ENCODE measurements at places on chromosomes 12 and 14.

- no peak for DNase-seq
Measured at GRCh38 chr12:124326871-124327270, 32.0 kb downstream of the RFLNA start.

DNA sequence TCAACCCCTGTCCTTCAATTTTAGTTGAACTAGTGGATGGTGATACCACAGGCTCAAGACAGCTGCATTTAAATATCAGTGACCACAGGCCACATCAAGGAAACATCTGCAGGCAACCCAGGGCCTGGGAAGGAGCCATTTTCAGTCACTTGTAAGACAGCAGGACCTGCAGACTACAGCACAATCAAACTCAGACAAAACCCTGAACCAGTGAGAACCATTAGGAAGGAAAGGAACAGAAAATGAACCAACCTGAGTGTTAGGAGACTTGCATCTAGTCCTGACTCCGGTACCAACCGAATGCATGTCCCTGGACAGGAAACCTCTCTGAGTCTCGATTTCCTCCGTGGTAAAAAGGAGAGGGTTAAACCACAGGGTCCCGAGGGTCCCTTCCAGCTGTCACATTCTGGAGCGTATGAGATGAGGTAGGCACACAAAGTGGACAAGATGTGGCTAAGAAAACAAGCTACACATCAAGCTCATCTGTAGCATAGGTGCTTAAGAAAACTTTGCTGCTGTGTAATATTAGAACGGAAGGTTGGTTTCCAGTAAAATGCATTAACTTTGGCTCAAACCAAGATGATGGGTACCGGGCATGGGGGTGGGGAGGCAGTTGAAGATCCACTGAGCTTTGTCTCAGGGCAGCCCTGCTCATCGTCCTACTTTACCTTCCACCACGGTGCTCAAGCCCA lies 1.6 kb upstream of the CDKN1B start:
- no peak for DNase-seq

DNA sequence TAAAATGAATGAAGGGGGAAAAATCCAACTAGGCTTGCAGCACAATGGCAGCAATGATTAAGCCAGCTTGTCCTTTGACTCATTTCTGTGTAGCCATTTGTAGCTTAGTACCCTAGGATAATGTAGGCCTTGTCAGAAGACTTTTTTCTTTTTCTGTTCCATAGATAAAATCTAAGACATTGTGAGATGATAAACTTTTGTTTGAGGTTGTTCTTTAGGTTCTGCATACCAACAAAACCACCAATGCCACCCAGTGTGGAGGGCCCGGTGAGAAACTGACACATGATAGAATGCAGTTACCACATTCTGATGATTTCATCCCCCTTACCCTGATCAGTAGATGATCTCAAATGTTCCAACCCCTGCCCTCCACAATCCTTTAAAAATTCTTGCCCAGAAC lies 6.6 kb upstream of the KLRD1 start:
- no peak for DNase-seq

GRCh38 chr12:105843986-105844760 lies 294.6 kb downstream of the NUAK1 start:
- no peak for DNase-seq

DNA sequence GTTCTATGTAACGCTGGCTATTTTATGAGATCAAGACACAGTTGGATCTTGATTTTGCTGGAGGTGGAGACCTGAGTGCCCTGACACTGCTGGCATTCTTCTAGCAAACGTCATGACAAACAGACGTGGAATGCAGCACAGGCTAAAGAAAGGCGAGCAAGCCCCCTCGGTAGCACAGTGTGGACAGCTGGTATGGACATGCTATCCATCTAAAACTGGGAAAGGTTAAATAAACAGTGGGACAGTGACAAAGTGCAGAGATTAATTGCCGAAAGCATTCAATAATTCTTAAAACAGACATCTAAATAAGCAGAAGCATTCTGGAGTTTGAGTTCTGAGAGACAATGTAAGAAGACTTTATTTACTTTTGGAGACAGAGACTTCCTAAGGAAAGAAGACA lies 237.2 kb downstream of the FBXL14 start:
- DNase-seq = no peak

DNA sequence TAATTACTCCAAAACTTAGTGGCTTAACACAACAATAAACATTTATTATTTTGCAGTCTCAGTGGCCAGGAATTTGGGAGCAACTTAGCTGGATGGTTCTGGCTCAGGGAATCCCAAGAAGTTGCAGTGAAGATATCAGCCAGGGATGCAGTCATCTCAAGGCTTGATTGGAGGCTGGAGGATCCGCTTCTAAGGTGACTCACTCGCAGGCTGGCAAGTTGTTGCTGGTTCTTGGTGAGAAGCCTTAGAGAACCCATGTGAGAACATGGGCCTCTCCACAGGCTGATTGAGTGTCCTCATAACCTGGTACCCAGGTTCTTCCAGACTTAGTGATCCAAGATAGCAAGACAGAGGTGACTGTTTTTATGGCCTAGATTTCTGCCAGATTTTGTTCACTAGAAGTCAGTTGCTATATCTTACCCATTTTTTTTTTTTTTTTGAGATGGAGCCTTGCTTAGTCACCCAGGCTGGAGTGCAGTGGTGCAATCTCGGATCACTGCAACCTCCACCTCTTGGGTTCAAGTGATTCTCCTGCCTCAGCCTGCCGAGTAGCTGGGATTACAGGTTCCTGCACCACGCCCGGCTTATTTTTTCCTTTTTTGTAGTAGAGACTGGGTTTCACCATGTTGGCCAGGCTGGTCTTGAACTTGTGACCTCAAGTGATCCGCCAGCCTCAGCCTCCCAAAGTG lies 32.5 kb downstream of the BRMS1L start:
- DNase-seq = no peak

- DNase-seq = no peak
Measured at GRCh38 chr12:50314636-50315312, 31.5 kb upstream of the LIMA1 start.

DNA sequence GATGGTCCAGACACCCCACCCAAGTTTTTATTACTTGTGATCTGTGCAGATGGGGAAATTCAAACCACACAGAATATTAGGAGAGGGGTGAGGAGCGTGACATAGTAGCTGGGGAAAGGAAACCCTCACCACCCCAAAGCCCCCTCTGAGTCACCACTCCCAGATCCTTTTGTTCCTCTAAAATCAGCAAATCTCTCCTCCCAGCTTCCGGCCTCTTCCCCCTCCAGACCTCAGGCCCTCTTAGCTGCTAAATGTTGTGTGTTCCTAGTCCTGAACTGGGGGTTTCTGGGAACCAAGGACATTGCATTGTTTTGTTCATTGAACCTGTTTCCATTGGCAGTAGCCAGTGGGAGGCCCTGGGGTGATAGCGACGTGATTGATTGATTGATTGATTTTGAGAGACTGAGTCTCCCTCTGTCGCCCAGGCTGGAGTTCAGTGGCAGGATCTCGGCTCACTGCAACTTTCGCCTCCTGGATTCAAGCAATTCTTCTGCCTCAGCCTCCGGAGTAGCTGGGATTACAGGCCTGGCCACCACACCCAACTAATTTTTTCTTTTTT lies 5.9 kb upstream of the ORAI1 start:
- no peak for DNase-seq

GRCh38 chr12:19039515-19039914 lies 90.0 kb upstream of the PLEKHA5 start:
- no peak for DNase-seq

- no peak for DNase-seq
Measured at GRCh38 chr14:101719708-101720107, 41.8 kb upstream of the PPP2R5C start.

DNA sequence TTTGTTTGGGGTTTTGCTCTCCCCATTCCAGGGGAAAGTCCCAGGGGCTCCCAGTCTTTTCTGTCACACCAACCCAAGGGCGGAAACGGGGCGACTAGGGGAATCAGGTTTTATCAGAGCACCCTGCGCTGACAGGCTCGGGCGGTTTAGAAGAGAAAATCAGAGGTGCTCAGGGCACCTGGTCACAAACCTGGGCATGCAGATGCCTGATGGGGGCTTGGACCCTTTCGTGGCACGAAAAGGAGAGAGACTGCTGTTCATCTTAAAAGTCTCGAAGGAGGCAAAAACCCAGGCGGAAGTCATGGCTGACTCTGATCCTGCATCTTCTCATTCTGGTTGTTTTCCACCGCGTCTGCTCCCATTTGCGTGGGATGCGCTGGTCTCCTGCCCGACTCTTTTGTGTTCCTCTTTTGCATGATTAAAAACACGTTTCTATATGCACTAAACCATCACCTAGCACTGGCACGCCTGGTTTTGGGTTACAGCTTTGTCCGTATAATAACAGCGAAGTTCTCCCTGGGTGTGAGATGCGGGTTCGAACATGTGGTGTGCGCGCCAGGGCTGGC lies 13.2 kb downstream of the OTX2 start:
- DNase-seq = no peak

- DNase-seq = no peak
Measured at GRCh38 chr12:563787-564298, 99.4 kb downstream of the NINJ2 start.

DNA sequence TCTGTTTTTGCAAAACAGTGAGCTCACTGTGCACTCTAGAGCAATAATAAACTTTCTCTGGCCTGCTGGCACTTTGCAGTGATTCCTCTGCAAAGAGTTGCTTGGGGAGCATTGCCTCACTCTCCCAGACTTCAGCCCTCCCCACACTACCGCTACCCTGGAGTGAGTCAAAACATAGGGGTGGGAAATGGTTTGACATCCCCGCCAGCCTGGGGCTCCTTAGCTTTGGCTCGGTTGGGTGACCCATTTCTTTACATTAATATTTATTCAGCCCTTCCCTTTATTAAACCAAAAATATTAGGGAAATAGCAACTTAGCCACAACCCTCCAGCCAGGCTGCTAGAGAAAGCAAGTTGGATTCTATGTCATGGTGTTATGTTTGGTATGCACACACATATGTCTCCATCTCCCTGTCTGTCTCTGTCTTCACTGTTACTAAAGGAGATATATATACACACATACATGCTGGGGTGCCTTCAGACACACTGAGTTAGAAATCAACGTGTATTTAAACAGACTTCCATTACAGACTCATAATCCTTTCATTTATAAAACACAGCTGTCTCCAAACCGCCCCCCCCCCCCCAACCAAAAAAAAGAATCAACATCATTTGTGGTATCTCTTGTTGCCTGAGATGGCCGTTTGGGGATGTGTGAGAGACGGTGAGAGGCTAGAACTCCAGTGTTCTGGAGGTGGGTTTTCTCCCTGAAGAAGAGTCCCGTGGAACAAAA lies 3.4 kb upstream of the IRF2BPL start:
- no peak for DNase-seq

GRCh38 chr12:127450826-127451225 lies 816.1 kb upstream of the TMEM132C start:
- DNase-seq = no peak

- DNase-seq = no peak
Measured at GRCh38 chr12:117816-118345, 51.3 kb downstream of the IQSEC3 start.

DNA sequence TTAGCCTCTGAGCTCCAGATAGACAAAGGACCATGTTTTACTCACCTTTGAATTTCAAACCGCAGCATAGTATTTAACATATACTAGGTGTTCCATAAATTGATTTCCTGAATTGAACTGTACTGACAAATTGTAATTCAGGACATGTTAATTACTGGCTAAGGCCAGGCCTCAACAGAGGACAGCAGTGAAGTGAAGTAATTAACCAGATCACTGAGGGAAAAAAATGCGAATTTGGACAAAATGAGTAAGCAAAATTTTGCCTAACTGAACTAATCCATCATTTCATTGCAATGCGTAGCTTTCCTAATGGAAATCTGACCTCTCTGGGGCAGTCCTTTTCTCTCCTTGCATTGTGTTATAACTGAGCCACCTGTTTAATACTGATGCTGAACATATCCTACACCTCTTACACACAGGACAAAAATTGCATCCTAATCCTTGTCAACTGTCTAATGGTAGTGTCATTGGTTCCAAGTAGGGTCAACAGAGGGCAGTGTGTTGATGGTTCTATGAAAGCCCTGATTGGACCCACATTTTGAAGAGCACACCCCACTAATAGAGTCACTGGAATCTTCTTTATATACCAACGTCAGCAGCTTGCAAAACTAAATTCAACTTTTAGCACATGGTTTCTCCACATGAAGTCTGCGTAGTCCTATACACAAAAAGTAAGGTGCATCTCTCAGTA lies 148.4 kb downstream of the SLC25A21 start:
- no peak for DNase-seq

DNA sequence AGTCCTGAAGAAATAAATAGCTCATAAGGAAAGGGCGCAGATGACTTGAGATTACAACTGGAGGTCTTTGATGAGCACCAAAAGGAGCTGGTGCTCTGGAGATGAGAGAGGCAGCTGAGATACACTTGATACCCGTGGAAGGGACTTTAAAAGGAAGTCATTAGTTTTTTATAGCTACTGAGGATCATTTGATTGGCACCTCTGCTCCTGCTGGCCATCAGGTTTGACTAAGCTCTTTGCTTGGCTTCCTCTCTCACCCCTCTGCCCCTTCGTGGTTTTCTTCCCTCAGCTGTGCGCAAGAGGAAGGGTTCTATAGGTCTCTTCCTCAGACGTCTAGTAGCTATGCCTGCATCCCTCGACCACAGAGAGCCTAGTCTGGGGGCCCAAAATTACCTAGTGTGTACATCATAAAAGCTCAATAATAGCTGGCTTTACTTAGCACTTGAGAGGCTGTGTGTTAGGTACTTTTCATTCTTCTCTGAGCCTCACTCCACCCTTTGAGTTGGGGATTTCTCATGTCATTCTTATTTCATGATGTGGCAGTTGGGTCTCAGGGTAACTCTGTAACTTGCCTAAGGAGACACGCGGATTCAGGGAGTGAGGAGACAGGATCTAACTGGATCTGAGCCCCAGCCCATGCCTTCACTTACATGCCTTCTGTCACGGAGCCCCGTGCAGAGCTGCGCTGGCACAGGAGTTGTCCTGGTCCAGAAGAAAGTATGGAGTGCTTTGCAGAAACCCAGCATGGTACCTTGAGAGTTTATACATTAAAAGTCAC lies 68.4 kb upstream of the ASPG start:
- DNase-seq = no peak

GRCh38 chr14:100726550-100727085 lies at the start of gene DLK1:
DLK1 (plus strand) TSS chr14:100726892; CDS start chr14:100727069, 177 bp downstream.
- DNase-seq = peak; percentile 12

DNA sequence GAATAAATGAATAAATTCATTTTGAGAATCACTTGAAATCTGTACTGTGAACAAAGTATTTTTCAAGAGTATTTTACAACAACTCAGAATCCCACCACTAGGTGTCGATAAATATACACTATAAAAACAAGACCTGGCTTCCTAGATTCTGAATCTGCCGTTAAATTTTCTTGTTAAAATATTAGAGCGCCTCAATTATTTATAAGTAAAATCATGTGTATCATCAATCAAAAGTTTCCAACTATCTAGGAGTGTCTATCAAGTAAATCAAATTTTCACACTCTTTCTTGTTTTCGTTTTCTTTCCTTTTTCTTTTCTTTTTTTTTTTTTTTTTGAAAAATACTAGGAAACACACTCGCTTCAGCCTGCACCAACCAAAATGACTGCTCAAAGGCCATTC lies 179.2 kb upstream of the DCN start:
- no peak for DNase-seq

- DNase-seq = no peak
Measured at GRCh38 chr14:65169351-65169750, 67.0 kb upstream of the MAX start.
